NAMALWA (cell line): ENCODE measurements at places on chromosomes 3 and 15.

- no peak for DNase-seq
These were observed 50.4 kb upstream of the CMSS1 start for GRCh38 chr3:99767291-99767690.

GRCh38 chr3:156382458-156383346 is 172.2 kb downstream of the SSR3 start:
- DNase-seq, result peak; percentile 63

GRCh38 chr15:27464941-27465612 is 494.1 kb downstream of the GABRG3 start:
- no peak for DNase-seq

GRCh38 chr3:14243782-14244181 is 65.2 kb downstream of the LSM3 start:
- no peak for DNase-seq

- peak; percentile 71 for DNase-seq
These were observed 14.6 kb downstream of the HDAC11 start for GRCh38 chr3:13494463-13495350.

GRCh38 chr3:55782351-55782750 is 295.2 kb upstream of the WNT5A start:
- DNase-seq, result no peak
